ENCODE measurements at places on chromosomes 2 and 18. TPM values are rescaled to one million over a fixed set of nuclear protein-coding genes. Genes with fewer than 3 reads are reported as not detected.
A peak's percentile ranks its signal among the peaks of the same experiment; 100 is the strongest.

The MTCL1 gene
- 10.5 TPM for total RNA-seq

The SCTR gene
- not detected for total RNA-seq

DNA sequence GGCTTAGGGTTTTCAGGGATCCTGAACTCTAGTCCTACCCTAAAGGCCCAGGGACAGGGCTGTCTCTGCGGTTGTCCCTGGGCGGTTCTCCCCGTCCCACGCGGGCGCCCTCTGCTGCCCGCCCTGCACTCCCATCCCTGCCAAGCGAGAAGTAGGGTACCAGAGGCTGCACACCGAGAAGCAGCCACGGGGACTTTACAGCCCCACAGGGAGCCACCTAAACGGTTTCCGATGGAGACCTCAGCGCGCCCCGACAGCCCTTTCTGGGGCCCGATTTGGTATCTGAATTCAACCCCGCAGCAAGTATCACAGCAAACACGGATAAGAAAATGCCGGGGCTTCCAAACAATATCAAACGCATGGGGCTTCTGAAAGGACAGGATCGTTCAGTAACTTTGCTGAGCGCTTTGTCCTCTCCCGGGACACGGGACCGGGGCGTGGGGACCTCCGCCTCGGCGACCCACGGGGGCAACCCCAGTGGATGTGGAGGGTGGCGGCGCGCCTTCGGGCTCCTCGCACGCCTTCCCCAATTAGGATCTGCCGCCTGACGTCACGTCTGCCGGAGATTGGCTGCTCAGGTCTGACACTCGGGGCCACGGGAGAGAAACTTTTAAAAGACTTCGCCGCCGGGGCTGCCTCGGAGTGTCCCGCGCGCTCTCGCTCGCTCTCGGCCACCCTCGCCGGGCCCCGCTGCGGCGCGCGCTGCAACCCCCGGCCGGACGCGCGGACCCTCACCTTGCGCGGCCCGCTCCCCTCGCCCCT, at the start of gene LTBP1:
Gene LTBP1, plus strand, starts transcription at position 640 of the 762 bp plus-strand sequence. CDS start 372 bp downstream, outside the sequence.
- peak; percentile 92 for DNase-seq

DNA sequence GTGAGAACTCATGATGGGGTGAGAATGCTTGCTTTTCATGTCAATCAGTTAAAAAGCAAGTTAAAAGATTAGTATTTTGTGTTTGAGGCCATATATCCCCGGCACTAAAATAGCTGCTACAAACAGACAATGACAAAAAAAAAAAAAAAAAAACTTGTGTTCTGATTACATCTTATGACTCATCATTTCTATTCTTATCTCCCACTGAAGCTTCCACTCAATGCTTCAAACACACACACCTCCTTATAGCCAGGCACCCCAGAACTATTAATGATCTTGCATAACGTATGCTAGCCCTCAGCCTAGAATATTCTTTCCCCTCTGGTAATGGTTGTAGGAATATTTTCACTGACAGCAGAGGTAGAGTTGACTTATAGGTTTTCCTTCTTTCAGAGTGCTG, 778.3 kb downstream of the TRIB2 start:
- DNase-seq = no peak

DNA sequence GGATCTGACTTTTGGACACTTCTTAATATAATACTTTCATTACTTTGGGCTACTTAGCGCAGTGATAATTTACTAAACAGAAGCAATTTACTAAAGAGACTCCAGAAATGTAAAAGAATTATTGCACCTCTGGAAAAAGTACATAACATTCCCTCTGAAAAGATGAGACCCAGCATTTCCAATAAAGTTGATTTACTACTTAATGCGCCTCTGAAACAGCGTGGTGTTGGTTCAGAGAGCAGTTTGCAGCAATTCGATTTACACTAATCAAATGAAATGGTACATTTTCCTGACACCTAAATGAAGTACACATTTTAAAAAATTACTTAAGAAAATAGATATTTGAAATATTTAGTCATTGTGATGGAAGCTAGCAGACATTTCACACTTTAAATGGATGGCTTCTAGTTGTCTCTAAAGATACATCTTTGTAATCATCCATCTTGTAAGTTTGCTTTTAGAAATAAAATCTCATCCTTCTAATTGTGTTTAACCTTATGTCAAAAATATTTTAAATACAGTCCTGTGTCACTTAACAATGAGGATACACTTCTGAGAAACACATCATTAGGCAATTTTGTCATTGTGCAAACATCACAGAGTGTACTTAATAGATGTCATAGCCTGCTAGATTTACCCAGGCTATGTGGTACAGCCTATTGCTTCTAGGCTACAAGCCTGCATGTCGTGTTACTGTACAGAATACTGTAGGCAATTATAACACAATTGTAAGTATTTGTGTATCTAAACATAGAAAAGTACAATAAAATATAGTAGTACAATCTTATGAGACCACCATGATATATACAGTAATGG, 284.6 kb upstream of the UBE2E3 start:
- DNase-seq = no peak

- DNase-seq = no peak
Measured at GRCh38 chr2:114960389-114960788, 517.9 kb downstream of the DPP10 start.

DNA sequence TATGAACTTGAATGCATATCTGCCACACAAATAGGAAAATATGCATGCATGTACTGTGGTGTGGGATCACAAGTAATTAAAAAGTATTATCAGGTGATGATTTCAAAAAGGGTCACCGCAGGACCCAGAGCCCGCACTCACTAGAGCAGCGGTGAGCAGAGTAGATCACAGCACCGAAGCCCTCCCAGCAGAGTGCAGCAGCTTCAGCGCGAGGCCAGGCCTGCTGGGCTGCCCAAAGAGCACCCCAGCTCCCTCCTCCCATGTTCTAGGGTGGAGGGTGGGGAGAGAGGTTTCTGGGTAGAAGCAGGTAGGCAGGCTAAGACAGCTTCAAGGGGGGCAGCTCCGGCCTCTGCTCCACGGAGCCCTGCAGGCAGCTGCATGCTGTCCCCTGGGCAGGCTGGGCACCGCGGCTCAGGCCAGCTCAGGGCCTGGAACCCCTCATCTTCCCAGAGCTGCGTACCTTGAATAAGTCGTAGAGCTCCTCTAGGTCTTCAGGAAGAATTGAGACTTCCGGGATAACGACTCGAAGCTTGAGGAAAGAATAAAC, 24.9 kb downstream of the RPL31 start:
- no peak for DNase-seq

DNA sequence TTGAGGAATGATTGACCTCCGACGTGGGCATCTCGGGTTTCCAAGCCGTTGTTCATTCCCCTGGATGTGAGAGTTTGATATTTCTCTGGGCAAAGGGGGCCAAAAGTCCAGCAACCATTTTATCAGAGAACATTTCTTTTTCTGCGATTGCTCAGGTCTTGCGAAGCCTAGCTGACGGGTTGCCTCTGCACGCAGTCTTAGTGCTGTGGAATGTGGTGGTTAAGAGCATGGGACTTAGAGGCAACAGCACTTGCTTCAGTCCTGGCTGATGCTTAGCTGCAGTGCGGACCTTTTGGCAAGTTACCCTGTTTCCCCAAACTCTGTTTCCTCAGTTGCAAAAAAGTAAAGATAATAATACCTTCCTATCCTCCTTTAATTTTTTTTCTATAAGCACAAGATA, 45.0 kb downstream of the FAP start:
- DNase-seq = no peak
